ENCODE measurements at places on chromosomes 4 and X.

DNA sequence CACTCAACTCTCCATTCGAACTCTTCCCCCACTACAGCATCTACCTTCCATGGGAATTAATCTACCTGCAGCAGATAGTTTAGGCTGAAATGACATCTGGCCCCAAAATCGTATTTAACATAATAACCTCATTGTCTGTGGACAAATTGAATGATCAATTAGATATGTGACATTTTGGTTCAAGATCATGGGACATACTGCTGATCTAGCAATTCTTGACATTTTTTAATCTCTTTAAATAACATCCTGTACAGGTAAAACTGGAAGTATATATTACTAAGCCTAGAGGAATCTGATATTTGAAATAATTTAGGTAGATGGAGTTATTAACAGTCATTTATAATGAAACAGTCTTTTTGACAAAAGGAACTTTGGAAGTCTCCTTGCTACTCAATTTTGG is 702.5 kb downstream of the NLGN4X start:
- DNase-seq: no peak

DNA sequence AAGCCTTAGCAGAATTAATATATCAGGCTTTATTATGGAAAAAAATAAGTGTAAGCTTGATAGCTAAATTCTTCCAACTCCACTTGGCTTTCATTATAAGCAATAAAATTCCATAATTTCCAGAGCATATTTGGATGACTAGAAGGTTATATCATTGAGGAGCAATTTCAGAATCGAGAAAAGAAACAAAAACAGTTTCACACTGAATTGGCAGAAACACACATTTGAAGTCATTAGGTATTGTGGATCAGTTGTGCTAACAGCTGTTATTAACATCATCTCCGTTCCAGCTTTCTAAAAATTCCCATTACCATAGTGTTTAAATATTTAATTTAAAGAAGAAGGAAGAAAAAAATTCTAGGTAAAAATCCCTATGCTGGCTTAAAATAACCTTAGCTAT is 92.6 kb downstream of the ANTXR2 start:
- no peak for DNase-seq

GRCh38 chr4:100981447-100982204 is 365.7 kb downstream of the PPP3CA start:
- no peak for DNase-seq

DNA sequence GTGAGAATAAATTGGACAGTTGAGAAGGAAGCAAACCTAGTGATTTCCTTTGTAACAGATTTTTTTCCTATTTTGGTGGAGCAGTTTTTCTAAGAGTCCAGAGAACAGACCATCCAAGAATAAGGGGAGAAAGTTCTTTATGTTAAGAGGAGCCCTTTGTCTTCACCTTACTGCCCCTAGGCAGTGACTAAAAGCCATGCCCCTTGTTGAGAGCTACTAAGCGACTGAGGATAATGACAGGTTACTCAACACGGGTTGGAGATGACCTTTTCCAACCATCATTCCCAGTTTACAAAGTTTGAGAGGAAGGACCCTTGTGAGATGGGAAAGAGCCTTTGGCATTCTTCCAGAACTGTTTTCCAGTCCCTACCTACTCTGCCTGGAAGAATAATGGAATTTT is 3.2 kb downstream of the CCDC160 start:
- DNase-seq: no peak

GRCh38 chr4:10026485-10026884 is 5.2 kb upstream of the SLC2A9 start:
- DNase-seq: no peak

GRCh38 chrX:7071390-7071789 is 76.1 kb upstream of the STS start:
- no peak for DNase-seq

DNA sequence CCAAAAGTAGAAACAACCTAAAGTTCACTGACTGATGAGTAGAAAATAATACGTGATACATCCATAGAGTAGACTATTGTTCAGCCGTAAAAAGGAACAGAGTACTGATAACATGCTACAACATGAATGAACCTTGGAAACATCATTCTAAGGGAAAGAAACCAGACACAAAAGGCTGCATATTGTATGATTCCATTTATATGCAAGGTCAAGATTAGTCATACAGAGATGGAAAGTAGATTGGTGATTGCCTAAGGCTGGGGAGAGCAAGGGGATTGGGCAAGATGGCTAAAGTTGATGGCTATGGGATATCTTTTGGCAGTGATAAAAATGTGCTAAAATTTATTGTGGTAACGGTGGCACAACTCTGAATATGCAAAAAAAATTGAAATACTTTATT is 209.1 kb downstream of the RELL1 start:
- no peak for DNase-seq

DNA sequence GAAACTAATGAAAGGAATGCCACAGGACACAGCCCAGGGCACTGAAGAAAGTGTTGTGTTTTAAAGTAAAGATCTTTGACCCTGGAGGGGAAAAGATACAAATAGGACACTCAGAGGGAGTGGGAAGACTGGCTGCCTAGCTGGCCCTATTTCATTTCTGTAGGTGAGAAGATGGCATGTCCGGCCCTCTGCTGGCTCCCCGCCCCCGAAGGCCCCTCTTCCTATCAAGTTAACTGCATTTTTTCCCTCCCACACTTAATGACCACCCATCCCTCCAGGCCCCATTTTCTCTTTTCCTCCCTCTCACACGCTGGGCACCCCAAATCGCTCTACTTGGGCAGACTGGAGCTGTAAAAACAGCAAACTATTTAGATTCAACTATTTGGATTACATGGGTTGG is 5.5 kb upstream of the TRIM75 start:
- no peak for DNase-seq

- no peak for DNase-seq
These were observed at the start of gene ADH1C for GRCh38 chr4:99352602-99353537. ADH1C (minus strand) TSS chr4:99352746; CDS start chr4:99352675, 71 bp downstream.

DNA sequence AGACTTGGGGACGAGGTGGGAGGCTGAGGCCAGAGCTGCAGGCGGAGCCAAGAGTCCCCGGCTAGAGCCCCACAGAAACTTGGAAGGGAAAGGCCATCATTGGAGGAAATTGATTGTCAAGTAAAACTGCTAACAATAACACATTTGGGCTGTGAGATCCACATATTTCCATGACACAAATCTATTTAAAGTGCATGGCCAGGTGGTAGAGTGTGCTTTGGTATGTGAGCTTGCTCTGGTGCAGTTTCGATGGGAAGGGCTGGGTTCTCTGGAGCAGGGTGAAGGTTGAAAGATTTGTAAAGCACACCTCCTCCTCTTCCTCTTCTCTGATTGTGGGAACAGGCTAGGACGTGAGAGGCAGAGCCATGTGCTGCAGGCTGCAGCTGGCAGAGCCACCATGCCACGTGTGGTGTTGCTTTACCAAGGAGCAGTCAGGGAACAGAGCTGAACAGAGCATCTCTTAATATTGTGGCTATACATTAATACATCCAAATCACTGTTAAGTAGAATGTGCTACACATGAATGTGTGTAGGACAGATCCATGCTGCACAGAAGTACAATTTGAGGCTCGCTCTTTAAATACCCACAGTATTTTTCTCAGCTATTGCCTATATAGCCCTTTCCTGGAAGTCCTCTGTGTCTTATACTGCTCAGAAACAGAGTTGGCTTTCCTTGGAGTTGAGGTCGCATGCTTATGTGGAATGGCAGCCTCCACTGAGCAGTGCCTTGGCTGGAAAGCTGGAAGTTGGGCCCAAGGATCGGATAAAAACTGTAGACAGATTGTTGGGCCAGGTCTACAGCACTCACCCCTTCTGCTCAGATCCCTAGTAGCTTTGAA is 37.7 kb downstream of the FHDC1 start:
- no peak for DNase-seq

DNA sequence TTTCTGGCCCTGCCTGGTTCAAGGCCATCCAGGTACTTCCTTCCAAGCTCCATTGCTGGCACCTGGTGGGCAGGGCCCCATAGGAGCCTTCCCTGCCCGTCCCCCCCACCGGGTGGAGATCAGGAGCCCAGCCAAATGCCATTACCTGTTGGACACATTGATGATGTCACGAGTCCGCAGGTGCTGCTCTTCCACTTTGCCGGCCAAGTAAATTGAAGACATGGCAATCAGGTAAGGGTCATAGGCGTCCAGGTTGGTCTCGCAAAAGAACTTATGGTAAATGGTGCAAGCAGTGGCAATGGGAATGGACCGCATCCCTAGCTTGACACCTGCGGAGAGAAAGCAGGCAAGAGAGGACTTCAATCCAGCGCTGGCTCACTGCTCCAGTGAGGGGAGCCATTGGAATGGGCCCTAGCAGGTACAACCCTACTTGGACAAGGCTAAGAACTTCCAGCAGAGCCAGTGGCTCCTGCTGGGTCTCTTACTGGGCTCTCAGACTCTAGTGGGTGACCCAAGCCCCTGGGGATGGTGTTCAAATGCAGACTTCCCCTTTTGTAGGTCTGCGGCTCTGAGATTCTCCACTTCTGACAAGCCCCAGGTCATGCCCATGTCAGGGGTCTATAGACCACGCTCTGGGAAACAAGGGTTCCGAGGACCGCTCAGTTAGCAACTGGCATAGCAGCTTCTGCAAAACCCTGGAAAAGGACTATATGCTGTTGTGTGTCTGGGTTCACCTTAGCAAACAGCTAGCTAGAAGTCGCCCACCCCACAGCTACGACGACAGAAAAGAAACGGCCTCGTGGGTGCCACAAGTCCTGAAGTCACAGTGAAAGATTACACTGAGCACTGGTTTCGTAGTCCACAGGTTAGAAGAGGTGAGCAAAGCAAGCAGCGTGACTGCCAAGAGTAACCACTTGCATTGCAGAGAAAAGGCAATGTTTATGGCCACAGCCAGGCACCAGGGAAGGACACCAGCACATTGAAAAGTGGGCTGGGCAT is 2.8 kb downstream of the CCNQ start:
- no peak for DNase-seq

GRCh38 chr4:71396382-71396781 is 57.6 kb downstream of the SLC4A4 start:
- DNase-seq: no peak

DNA sequence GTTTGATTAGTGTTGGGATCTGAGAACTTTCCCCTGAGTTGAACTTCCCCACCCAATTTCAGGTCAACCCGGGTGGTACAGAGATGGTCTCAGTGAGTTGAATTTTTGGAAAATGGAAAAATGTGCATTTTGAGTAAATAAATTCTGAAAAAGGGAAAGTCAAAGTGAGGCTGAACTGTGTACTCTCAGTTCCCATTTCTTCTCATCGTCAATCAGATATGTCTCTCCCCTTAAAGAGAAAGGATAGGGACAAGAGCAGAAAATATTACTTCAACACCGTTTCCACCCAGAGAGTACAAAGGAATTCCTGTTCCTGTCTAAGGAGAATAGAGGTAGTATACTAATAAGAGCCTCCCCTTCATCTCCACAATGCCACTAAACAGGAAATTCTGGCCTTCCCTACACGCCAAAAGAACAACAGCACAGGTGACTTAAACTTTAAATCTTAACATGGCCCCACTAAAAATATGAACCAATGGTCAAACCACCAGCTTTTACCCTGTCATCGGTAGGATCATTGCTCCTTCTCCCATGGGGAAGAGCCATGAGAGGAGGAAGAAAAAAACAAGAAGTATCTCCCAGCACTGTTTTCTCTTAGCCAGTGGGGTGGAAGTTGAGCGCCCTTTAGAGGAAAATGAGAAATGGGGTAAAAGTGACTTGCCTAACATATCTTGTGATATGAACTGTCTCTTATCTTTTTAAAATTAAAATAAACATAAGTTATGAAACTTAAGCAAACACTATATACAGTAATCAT is 30.3 kb downstream of the BMP3 start:
- no peak for DNase-seq

GRCh38 chrX:10423716-10424115 is 196.7 kb downstream of the MID1 start:
- no peak for DNase-seq

GRCh38 chr4:38453253-38453881 is 210.6 kb upstream of the KLF3 start:
- no peak for DNase-seq

DNA sequence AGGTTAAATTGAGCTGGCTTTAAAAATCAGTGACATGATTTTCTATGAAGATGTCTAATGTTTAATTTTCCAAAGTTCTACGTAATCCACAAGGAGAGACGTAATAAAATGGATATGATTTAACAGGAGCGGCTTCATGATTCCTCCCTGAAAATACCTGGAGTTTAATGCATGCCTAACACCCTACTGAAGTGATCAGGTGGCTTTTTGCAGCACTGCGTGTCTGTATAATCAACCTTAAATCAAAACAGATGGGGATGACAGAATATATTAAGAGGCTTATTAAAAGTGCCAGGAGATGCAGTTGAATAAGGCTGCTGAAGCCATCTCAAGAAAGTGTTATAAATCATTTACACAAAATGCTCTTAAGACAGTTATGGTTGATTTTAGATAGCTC is 112.4 kb upstream of the TLR3 start:
- no peak for DNase-seq

DNA sequence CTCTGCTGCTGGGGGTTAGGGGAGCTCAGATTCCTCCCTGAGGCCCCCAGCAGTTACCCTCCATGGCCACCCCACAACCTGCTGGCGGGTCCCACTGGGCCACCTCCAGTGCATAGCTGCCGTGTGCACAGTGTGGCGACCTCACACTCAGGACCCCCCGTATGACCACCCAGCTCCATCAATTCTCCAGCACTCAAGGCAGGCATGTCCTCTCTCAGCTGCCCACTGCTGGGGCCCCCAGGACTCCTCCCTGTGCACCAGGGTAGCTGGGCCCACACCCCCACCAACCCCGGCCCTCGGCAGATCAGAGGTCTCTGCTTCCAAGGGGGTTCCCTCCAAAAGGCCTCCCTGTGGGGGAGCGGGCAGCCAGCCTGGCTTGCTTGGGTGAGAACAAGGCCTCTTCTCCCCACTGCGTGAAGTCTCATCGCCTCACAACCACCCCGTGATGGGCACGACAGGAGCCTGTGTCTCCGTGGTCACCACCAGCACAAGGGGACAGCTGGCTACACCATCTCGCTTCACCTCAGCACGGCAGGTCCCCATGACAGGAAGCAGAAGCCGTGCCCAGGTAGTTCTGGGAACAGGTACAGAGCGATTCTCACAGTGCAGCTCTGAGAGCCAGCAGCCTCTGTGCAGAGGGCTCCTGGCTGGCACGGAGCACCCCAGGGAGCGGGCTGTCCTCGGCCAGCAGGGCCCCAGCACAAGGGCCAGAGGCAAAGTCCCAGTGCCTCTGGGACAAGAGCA is 4.6 kb upstream of the HAUS3 start:
- DNase-seq: peak; percentile 9

- no peak for DNase-seq
These were observed 250.9 kb downstream of the TENM3 start for GRCh38 chr4:182494103-182494502.

- DNase-seq: no peak
These were observed 27.9 kb downstream of the IQSEC2 start for GRCh38 chrX:53253293-53254020.

DNA sequence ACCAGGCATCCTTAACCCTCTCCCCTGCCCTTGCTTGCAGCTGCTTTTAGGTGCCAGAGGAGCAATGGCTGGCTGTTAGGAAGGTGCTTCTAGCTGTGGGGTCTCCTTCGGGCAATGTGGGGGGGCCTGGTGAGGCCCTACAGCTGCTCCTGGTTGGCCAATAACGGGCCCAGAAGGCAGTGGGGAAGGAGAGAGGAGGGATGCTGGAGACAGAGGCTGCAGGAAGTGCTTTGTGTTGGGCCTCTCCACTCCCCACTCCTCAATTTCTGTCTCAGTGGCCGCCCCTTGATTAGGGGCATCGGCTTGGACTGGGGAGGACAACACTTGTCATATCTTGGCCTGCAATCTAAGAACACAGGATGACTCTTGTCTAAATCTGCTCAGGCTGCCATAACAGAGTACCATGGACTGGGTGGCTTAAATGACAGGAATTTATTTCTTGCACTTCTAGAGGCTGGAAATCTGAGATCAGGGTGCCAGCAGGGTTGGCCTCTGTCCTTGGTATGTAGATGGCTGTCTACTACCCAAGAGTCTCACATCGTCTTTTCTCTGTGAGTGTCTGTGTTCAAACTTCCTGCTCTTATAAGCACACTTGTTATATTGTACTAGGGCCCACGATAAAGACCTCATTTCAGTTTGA is 374.3 kb downstream of the MID1IP1 start:
- DNase-seq: no peak

All from ovary (tissue), 10 donors.